ENCODE measurements at places on chromosomes 5 and 9.

- DNase-seq: no peak
Measured at GRCh38 chr5:86095092-86095491, 522.6 kb upstream of the COX7C start.

DNA sequence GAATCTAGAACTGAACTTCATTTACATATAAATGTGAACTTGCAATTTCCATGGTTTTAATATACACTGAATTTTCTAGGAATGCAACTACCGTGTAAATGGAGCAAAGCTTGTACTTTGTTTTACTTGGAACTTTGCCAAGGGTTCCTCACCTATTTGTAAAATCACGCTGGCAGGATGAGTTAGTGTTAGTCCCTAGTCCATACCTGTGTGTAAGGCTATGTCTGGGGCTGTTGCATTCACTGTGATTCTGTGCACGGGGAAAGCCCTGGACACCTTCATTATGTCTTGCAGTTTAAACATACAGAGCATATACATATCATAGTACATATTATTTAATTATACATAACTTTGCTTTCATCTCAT is 119.9 kb downstream of the PAX5 start:
- DNase-seq: no peak

DNA sequence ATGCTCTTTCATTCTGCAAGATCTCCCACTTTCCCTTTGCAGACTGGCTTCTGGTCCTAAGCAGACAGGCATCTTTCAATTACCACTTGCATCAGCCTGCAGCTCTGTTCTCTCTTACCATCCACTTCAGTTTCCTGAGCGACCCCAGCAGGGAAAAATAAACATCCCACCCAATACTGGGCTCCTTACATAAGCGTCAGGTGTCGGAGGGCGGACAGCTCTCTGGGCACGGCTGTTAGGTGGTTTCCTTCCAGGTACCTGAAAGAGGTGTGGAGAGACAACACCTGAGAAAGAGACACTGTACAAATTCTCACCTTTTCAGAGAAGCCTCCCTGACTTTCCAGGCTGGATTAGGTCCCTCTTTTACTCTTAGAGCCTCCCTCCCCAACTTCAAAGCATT is 145.1 kb upstream of the PANK3 start:
- no peak for DNase-seq

DNA sequence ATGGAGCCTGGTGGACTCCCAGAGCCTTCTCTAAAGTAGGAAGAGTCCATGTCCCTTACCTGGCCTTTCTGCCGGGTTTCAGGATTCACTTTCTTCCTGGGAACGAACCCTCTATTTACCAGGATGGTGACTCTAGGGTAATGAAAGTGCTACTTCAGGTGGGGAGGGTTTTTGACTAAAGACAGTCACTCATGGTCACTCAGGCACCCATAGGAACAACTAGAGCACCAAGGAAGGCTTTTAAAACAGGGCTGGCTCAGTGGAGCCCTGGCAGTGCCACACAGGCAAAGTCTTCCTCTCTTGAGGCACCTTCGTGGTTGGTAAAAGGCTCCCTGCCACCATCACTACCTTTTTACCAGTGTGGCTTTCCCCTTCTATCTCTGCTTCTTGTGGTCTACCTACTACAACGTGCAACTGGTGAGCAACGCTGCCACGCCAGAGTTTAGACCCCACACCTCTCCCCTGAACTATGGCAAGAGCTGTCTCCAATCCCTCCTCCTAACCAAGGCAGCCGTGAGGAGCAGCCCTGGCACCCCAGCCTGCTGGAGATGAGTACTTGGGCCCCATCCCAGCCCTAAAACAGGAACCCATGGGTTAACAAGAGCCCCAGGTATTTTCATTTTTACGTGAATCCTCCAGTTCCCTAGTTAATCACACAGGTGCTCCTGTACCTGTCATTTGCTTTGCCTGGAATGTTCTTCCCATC is 3.5 kb downstream of the SURF1 start:
- no peak for DNase-seq

DNA sequence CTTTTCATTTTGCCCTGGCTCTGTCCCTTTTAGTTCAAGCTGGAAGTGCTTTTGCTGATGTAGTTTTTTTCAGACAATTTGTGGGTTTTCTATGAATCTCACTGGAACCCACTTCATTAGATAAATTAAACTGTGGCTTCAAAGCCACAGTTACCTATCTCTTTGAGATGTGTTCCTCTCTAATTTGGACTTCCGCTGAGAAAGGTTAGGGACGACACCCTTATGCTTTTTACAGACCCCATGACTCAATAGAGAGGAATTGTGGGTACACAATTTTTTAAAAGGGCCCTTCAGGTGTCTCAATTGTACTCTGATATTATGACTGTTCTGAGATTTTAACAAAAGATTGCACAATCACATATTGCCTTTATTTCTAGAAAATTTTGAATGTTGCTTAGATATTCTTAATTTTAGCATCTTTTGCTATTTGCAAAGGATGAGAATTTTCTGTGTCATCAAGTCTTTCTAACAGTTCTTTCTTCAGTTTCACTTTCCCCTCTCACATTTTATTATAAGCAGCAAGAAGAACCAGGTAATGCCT is 110.6 kb downstream of the GADD45G start:
- no peak for DNase-seq

DNA sequence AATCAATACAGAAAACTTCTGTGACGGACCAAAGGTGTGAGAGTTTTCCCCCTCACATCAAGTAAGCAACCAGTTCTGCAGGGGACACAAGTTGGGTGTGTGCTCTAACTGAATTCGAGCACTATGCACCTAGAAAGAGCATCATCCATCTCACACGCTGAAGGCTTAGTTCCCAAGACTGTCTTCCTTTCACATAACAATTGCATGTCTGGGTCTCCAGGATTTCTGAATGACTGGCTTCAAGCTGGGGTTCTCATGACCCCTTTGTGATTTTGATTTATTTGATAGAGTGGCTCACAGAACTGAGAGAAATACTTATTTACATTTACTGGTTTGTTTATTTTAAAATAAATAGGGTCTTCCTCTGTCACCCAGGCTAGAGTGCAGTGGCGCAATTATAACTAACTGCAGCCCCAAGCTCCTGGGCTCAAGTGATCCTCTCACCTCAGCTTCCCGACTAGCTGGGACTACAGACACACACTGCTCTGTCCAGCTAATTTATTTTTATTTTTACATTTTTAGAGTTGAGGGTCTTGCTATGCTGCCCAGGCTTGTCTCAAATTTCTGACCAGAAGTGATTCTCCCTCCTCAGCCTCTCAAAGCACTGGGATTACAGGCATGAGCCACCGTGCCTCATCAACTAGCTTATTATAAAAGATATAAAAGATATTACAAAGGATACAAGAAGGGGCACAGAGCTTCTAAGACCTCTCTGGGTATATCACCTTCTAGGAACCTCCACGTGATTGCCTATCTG is 316.7 kb upstream of the CDH12 start:
- DNase-seq: no peak

DNA sequence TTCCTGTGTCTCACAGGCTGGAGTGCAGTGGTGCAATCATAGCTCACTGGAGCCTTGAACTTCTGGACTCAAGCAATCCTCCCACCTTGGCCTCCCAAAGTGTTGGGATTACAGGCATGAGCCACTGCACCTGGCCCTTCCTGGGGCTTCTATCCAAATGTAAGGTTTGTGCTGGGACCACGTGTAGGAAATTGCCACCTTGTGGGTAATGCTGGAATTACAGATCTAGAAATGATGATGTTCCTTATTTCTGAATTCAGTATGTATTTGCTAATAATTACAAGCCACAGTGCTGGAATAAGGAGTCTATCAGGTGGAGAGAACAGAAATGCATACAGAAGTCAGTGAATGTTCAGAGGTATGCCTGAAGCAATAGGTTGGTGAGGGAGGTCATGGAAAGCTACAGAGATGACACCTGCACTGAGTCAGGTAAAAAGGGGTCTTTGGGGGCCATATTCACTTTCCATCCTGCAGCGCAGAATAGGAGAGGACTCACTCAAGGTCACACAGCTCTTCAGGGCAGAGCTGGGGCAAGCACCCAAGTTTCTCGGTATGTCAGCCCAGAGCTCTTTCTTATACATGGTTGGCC is 8.8 kb upstream of the IGFBPL1 start:
- DNase-seq: no peak

DNA sequence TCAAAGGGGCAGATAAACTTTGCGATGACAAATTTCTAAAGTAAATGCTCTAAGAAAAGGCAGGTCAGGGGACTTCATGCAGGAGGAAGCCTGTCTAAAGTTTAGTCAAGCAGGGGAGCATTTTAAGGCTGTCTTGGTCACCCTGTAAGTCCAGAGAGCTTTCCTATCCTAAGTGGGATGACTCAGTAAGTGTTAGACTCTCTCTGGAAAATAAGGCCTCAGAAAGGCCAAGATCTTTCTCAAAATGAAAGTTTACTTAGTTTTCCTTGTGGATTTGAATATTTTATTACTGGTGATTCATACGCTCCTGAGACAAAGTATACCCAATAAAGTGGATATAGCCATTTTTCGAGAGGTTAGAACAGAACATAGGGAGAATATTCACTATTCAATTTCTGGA is 806.9 kb upstream of the CDH9 start:
- DNase-seq: no peak

DNA sequence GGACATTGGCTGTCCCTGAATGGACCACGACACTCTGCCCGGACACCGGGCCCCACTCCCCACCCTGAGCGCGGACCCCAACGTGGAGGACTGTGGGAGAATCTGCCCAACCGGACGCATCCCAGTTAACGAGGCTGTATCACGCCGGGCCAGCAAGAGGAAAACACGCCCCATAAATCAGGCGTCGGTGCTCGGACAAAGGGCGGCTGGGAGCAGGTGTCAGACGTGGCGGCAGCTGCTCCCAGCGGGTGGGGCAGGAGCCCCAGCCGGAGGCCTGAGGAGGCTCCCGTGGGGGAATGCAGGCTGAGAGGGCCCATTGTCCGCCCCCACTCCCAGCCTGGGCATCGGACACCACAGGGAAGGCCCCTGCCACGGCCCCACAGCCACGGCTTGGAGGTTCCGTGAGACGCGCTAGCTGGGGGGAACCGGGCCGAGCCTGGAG is 19.2 kb downstream of the NOTCH1 start:
- peak; percentile 70 for DNase-seq

- no peak for DNase-seq
Measured at GRCh38 chr5:28809811-28810750, 1771.7 kb upstream of the CDH9 start.

- no peak for DNase-seq
Measured at GRCh38 chr9:79254900-79255650, 316.7 kb upstream of the TLE4 start.

DNA sequence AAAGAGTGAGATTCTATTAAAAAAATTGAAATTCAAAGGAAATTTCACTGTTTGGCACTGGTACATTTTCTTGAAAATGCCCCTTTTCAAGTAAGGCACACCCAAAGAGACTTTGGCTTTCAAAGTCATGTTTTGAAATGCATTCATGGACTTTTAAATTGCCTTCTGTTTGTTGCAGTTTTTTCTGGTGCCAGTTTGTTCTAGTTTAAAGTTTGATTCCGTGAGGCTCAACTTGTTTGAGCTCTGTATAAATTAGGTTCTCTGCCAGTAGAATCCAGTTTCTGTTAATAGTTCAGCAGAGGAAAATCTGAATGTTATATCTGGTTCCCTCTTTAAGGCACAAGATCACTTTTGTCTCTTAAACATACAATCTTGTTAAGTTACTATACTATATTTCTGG is 16.4 kb downstream of the ATP6V0E1 start:
- DNase-seq: no peak

GRCh38 chr9:89448821-89449220 is 49.1 kb downstream of the SEMA4D start:
- no peak for DNase-seq

GRCh38 chr9:36118706-36119105 is 17.8 kb upstream of the GLIPR2 start:
- DNase-seq: no peak

DNA sequence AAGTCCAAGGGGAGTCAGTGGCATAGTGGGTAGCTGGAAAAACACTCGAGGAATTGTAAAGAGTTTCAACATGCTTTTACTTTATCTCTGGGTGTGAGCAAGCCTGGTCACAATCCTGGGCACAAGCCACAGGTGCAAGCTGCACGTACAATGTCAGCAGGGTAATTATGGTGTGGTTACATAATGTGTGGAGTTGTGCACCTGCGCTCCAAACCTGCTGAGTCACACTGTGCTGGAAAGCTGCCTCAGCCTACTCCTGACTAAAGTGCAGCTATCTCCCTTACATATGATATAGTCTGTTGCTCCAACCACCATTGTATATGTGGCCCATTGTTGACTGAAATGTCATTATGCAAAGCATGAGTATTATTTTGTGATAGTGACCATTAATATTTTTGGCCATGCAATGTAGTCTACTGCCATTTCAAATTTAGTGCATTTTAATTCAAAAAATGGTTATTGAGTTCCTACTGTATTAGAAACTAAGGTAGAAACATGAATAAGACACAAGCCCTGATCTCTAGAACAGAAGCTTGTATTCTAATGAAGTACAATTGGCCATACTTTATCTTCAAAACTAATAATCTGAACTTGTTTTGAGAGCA is 160.9 kb upstream of the SLC30A5 start:
- DNase-seq: no peak

- DNase-seq: no peak
Measured at GRCh38 chr9:97510797-97511654, 9.6 kb downstream of the TMOD1 start.

- no peak for DNase-seq
Measured at GRCh38 chr5:174083056-174083827, 37.7 kb downstream of the NSG2 start.

- DNase-seq: no peak
Measured at GRCh38 chr5:7251132-7251531, 144.8 kb upstream of the ADCY2 start.

DNA sequence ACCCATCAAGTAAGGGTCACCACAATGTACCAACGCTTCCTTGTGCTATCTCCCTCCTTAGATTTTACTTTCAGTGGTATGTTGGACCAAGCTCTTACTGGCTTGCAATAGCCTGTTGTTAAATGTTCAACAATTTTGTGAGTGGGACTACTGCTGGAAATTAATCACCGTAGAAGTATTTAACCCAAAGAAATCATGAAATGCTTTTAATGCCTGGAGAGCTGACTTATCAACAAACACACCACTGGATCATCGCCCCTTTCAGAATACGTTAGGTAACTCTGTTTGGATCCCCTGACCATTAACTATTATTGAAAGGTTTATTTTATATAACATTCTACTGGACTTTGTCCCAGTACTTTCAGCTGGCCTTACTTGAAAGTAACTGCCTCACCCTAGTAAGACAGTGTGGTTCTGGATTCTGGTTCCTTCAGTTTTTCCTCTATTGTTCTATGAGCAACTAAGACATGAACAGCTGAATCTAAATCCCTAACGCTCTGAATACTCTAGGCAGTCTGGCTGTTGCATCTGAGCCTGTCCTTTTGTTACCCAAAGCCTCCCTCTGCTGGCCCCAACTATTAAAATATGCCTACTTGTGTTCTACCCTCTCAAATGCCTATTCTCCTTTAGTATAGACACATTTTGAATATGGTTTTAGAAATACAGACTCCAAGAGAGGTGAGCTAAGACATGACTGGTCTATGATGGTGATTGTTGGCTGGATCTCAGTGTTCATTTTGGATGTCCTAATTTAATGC is 1203.4 kb upstream of the DMAC1 start:
- no peak for DNase-seq
